GM23338 (cell line): ENCODE measurements at places on chromosomes 11 and 22. TPM values are rescaled to one million over a fixed set of nuclear protein-coding genes. Genes with fewer than 3 reads are reported as not detected.

DNA sequence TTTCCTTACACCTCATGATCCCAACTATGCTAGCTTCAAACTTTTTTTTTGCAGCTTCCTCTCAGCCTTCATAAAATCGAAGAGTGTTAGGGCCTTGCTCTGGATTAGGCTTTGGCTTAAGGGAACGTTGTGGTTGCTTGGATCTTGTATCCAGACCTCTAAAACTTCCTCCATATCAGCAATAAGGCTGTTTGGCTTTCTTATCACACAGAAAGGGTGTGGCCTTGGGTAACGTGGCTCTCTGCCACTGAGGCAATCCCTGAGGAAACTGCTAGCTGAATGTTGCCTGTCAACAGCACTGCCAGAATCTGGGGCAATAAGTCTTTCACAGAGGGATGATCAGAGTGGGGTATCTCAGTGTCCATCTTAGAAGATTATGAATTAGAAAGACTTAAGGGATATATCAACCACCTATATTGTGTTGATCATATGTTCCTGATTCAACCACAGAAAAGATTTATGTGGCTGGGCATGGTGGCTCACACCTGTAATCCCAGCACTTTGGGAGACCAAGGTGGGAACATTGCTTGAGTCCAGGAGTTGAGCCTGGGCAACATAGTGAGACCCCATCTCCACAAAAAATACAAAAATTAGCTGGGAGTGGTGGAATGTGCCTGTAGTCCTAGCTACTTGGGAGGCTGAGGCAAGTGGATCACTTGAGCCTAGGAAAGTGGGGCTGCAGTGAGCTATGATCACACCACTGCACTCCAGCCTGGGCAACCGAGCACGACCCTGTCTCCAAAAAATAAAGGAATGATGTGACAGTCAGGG lies 12.5 kb upstream of the CUL5 start:
- H3K4me1 ChIP-seq = peaks cover 11% of the 10 kb centered on the region
- no peak for DNase-seq
- no peak overlapping the region for H3K4me3 ChIP-seq
- H3K27me3 ChIP-seq = no peaks in the 10 kb centered on the region
- H3K27ac ChIP-seq = no peak overlapping the region

The DKK3 gene
- 14.8 and 16.8 TPM in 2 replicates for polyA plus RNA-seq

GRCh38 chr11:128860571-128861361 lies 6.3 kb downstream of the KCNJ1 start:
- no peak for DNase-seq
- H3K27me3 ChIP-seq = peaks cover 6% of the 10 kb centered on the region; the same call in 1 of the 2 replicates
- no peak overlapping the region for H3K4me3 ChIP-seq
- H3K36me3 ChIP-seq = no peaks in the 10 kb centered on the region
- peaks cover 14% of the 10 kb centered on the region; the same call in 1 of the 2 replicates for H3K4me1 ChIP-seq

The FIBIN gene
- polyA plus RNA-seq = 0.21 and 0.33 TPM in 2 replicates

- H3K36me3 ChIP-seq = no peaks in the 10 kb centered on the region
- H3K4me3 ChIP-seq = no peak overlapping the region
- H3K27me3 ChIP-seq = no peaks in the 10 kb centered on the region
Measured at GRCh38 chr11:33588056-33588455, 112.6 kb downstream of the C11orf91 start.

DNA sequence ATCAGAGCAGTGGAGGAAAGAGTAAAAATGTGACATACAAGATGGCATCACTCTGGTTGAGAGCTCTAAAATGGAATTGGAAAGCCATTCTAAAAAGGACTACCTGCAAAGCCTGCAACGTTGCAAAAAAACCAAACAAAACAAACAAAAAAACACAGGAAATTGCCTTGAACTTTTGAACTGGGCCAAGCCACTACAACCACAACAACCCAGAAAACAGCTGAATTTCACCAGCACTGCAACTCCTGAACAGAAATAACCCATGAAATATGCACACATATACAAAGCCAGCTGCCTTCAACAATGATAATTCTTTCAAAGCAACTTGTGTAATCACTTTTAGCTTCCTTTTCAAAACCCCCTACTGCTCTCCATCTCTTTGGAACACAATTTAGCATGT lies 326.6 kb upstream of the LRRC4C start:
- no peaks in the 10 kb centered on the region for H3K27me3 ChIP-seq
- no peaks in the 10 kb centered on the region; the same call in 1 of the 2 replicates for H3K36me3 ChIP-seq
- H3K4me1 ChIP-seq = peaks cover 11% of the 10 kb centered on the region; the same call in 1 of the 2 replicates
- no peak for DNase-seq
- H3K27ac ChIP-seq = no peak overlapping the region

The SCN4B gene
- 0.16 and 0.45 TPM in 2 replicates for polyA plus RNA-seq

The FXYD2 gene
- 0.12 and 1.4 TPM in 2 replicates for polyA plus RNA-seq

The PATZ1 gene
- polyA plus RNA-seq = 22.0 and 23.2 TPM in 2 replicates

DNA sequence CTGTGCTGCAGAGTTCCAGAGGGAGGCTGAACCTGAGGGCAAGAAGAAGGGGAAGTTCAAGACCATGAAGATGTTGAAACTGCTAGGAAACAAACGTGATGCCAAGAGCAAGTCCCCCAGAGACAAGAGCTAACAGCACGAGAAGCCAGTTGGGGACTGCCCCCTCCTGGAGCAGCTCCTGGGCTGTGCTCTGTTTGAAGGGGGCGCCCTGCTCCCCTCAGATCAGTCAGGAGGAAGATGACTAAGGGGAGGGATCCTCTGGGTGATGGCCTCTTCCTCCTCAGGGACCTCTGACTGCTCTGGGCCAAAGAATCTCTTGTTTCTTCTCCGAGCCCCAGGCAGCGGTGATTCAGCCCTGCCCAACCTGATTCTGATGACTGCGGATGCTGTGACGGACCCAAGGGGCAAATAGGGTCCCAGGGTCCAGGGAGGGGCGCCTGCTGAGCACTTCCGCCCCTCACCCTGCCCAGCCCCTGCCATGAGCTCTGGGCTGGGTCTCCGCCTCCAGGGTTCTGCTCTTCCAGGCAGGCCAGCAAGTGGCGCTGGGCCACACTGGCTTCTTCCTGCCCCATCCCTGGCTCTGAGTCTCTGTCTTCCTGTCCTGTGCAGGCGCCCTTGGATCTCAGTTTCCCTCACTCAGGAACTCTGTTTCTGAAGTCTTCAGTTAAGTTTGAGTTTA lies 12.6 kb downstream of the C22orf23 start:
- peak overlapping the region; percentile 72; the same call in 1 of the 2 replicates for H3K27ac ChIP-seq
- peaks cover 4% of the 10 kb centered on the region; the same call in 1 of the 2 replicates for H3K4me1 ChIP-seq
- no peak overlapping the region for H3K4me3 ChIP-seq
- DNase-seq = peak; percentile 30

- H3K27me3 ChIP-seq = no peaks in the 10 kb centered on the region
- no peak for DNase-seq
- H3K4me1 ChIP-seq = peaks cover 9% of the 10 kb centered on the region; the same call in 1 of the 2 replicates
- no peak overlapping the region for H3K4me3 ChIP-seq
Measured at GRCh38 chr11:100776212-100776896, 89.3 kb downstream of the ARHGAP42 start.

The CARD10 gene
- 5.4 and 5.8 TPM in 2 replicates for polyA plus RNA-seq

The CRYBB3 gene
- polyA plus RNA-seq = 0.52 TPM in 1 of 2 replicates, not detected in the other
